ENCODE measurements at places on chromosomes 11 and 22.
A peak's percentile ranks its signal among the peaks of the same experiment; 100 is the strongest.

- DNase-seq, result no peak
Measured at GRCh38 chr11:35177370-35177769, 38.4 kb downstream of the CD44 start.

GRCh38 chr22:45402466-45402985, 10.9 kb downstream of the SMC1B start:
- no peak for DNase-seq

DNA sequence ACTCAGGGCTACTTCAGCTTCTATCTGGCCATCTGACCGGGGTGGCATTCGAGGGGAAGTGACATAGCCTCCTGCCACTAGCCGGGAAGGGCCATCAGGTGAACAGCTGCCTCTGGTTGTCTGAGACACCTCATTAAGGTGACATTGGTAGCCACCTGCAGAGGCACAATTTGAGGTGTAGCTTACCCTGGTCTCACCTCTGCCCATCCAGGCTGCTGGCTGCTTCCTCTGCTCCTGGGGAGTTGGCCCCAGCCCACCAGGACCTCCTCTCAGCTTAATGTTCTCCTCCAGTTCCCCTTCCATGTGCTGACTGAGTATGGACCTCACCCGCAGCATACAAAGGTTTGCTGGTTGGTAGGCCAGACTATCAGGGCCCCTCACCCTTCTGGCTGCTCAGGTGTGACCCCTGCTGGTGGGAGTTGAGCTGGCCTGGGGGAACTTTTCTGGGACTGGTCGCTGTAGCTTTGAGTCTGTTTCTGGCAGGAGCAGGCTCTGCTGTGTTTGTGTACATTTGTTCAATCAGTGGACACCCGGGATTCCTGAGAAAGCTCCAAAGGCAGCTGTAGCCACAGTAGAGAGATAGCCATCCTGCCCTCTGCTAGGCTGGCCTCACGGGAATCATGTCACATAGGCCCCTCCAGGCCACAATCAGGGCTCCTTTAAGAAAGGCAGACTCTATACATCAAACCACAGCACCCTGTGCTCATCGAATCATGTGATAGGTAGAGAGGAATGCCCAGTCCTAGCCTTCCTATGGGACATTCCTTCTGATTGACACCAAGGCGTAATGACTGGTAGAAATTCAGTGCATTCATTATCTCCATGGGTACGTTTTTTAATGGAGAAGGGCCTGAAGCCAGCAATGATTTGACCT, 295.1 kb upstream of the PLET1 start:
- peak; percentile 76 for DNase-seq

DNA sequence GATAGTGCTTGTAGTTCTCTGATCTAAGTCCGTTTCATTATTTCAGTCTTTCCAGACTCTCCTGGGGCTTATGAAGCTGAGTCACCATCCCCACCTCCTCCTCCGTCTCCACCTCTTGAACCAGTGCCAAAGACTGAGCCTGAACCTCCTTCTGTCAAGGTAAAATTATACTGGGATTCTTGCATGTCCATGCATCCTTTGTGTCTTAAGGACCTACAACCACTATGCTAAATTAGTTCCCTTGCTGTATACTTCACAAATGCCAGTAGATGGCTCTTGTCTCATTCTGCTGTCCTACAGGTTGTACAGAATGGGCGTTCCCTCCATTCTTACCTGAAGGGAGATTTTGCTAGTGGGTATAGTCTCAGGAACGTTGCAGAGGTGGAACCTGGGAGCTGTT, 42.2 kb downstream of the POLD3 start:
- no peak for DNase-seq

DNA sequence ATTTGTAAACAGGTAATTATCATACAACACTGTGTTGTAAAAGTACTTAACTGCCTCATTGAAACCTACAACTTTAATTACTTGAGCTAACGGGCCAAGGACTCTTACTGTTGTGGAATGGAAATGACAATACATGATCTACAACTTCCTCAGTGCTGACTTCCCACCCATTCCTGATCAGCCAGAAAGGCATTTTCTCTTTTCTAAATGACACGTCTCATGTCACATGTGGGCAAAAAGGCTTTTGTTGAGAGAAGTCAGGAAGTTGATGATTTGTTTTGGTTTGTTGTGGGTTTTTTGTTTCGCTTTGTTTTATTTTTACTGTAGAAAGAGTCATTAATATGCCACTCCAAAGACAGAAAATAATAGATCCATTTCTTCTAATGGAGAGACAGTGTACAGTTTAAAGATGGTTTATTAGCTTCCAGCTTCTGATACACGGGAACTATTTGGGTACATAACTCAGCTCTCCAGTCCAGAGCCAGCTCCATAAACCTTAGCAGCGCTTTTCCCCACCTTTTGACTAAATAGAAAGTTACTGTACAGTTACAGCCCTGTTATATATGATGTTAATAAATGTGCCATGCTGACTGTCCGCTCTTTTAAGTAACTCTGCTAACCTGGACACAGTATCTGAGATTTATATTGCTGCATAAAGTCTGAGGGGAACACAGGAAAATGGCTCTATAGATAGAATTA, 509.4 kb upstream of the API5 start:
- no peak for DNase-seq

DNA sequence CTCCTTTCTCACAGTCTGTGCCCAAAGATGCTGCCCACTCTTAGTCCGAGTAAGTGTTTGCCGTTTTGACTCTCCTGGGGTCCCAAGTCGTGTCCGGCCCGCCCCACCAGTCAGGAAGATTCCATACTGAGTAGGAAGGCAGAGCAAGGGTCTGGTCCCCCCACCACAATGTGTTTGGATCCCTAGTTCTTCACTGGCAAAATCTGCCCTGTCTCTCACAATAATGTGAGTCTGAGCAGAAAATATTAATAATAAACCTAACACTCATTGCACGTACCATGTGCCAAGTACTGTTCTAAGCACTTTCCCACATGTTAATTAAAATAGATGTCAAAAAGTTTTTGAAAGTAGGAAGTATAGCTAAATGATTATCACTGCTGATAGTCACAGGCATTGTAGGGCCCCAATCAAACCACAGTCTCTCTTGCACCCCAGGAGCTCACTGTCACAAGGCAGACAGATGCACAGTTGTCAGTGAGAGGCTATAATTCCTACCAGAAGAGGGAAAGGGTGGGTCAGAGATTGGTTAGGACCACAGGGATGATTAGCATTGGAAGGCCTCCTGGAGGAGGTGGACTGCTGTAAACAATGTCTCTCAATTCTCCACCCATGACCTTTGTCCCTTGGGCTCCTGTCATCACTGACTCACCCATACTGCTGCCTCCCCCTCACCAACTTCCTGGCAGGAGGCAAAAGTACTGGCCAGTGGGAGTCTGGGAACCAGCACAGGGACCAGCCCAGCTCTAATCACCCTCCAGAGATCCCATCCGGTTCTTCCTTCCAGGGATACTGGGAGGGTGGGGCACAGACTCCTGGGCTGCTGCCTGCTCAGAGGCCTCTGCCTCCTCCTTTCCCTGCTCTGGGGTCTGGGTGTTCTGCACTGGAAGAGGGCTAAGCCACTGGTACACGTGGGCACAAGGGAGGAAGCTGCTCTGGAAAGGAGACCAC, 1.0 kb upstream of the POLD4 start:
- no peak for DNase-seq

DNA sequence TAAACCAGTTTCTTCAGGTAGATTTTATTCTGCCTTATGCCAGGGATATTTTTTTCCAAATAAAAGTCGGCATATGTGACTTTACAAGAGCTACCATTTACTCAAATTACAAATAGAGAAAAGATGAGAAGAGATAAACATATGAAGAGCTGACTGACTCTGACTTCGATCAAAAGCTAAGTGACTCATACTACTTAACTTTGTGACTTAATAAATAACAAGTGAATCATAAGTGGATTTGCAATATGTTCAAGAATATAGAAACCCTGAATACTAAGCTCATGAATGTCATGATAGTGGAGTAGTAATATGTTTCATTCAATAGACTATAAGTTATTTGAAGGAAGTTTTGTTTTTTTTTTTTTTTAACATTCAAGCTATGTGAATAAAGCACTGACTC, 130.5 kb upstream of the ANO3 start:
- no peak for DNase-seq

DNA sequence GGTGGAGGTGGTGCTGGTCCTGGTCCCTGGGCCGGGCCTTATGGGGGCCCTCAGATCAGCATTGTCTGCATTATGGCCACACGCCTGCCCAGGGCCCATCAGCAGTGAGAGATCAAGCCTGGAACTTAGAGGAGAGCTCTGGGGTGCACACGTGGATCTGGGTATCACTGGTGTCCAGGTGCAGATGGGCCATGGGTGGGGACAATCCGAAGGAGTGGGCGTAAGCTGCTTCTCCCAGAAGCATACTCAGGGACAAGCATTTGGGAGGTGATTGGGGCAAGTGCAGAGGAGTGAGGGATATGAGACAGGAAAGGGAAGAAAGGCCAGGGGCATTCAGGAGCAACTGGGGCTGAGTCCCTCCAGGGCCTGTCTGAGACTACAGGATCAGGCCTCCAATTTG, 84.3 kb downstream of the CSNK2A3 start:
- DNase-seq, result no peak

- no peak for DNase-seq
Measured at GRCh38 chr11:81373986-81374385, 1359.7 kb downstream of the FAM181B start.

DNA sequence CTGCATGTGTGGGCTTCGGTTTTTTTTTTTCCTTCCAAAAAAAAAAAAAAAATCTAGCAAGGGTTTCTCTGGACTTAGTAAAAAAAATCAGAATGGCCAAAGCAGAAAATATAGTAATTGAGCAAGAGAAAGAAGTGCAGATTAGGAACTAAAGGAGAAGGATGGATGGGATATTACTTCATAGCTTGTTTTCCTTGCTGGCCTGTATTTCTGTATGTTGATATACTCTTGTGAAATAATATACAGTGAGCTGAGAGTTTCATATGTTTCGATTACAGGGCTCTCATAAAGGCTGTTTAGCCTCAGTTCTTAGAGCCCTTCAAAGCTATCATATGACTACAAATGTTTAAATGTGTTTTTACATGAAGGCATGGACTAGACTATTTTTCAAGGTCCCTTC, 34.3 kb upstream of the NFRKB start:
- no peak for DNase-seq

DNA sequence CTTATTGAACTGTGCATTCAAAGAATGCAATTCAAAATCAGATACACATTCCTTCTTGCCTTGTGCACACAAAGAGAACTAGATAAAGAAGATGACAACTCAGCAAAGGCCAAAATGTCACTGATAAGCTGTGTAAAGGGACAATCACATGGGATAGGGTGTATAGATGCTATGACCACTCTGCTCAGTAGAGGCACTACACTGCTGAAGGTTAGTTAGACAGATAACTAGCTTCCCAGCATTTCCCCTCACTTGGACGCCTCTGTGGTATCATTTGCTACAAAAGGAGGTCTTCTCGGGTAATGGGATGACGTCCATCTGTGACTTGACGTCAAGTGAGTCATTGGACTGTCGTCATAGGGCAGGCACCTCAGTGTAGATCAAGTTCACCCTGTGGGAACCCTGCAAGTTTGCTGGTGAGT, 424.9 kb upstream of the CCDC90B start:
- DNase-seq, result no peak
